NCI-H2029 treated with DMSO at 0.1 percent for 48 hours (cell line): ENCODE measurements at places on chromosomes 3 and 15.

GRCh38 chr3:86056962-86057361, 934.0 kb downstream of the VGLL3 start:
- no peak for DNase-seq

DNA sequence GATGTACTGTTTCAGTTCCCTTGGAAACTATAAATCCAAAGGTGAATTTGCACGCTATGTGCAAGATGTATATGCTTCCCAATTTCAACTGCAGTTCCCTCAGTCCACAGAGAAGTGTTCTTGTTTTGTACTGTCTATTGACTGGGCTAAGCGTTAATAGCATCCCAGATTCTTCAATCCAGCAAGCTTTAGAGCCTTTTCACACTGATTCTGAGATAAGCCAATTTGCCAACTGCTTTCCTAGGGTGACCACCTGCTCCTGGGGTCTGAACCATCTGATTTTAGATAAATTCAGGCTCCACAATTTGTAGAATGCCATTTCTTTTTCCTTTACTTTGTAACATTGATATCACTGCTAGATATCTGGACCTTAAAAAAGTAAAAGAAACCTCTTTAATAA, 340.1 kb downstream of the PTPRG start:
- no peak for DNase-seq

- DNase-seq: no peak
These were observed 121.7 kb downstream of the PLD1 start for GRCh38 chr3:171688593-171688992.

GRCh38 chr15:100147828-100148227, 193.9 kb downstream of the ADAMTS17 start:
- no peak for DNase-seq

- no peak for DNase-seq
These were observed 84.3 kb upstream of the RNF7 start for GRCh38 chr3:141653847-141654246.

- DNase-seq: no peak
These were observed 454 bp downstream of the C15orf62 start for GRCh38 chr15:40770147-40770721.

GRCh38 chr3:144458283-144458682, 486.7 kb downstream of the DIPK2A start:
- no peak for DNase-seq

DNA sequence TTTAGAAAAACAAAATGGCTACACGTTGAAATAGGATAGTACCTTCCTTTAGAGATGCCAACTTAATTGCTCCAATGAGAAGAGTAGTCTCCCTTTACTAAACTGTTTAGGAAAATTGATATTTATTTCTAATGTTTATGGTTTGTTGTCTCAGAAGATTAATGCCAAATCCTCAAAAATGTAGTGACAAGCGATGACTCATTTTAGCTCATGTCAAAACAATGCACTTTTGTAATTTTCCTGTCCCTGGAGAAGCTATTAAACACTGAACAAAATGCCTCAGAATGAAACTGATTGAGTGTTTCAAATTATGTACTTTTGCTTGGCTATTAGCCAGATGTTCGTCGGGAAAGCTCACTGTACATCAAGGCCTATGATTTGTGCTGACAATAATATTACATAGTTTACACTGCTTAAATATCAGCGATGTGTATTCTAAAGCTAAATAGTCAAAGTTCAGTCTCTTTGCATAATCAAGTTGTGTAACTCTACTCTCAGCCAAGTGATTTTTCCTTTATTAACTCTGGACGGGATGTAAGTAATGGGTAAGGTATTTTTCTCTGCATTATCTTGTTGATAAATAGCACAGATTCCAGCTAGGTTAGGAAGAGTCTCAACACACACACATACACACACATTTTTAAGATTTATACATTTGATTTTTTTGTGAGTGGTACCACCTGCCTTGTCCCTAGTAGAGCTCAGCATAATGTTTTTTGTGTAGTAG, 83.7 kb downstream of the CMSS1 start:
- no peak for DNase-seq

GRCh38 chr3:94162700-94163099, 99.8 kb downstream of the NSUN3 start:
- DNase-seq: no peak
